ENCODE measurements at places on chromosomes 13 and 19.

DNA sequence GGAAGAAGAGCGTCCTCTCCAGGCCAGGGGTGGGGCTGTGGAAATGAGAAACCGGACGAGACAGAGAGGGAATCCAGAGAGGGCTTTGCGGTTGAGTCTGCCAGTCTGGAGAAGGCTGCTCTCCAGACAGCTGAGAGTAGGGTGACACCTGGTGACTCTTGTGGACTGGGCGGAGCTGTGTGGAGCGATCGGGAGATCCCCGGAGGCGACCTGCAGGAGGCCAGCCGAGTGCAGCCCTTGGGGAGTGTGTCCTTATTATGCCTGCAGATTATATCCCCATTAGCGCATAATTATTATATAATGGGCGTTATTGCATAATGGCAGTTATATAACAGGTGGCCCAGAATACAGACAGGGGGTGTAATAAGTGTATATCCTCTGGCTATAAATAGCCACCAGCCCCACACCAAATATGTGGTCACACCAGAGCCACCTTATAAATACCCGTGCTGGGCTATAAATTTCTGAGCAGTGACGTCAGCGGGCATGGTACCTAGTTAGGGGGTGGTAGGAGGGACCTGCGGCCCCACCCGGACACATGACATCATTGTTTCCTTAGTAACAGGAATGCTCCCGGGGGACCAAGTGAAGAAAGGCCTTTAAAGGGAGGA lies 41.2 kb downstream of the NFIX start:
- no peak for DNase-seq

GRCh38 chr19:46388311-46389095 lies 24.9 kb downstream of the CCDC8 start:
- no peak for DNase-seq

DNA sequence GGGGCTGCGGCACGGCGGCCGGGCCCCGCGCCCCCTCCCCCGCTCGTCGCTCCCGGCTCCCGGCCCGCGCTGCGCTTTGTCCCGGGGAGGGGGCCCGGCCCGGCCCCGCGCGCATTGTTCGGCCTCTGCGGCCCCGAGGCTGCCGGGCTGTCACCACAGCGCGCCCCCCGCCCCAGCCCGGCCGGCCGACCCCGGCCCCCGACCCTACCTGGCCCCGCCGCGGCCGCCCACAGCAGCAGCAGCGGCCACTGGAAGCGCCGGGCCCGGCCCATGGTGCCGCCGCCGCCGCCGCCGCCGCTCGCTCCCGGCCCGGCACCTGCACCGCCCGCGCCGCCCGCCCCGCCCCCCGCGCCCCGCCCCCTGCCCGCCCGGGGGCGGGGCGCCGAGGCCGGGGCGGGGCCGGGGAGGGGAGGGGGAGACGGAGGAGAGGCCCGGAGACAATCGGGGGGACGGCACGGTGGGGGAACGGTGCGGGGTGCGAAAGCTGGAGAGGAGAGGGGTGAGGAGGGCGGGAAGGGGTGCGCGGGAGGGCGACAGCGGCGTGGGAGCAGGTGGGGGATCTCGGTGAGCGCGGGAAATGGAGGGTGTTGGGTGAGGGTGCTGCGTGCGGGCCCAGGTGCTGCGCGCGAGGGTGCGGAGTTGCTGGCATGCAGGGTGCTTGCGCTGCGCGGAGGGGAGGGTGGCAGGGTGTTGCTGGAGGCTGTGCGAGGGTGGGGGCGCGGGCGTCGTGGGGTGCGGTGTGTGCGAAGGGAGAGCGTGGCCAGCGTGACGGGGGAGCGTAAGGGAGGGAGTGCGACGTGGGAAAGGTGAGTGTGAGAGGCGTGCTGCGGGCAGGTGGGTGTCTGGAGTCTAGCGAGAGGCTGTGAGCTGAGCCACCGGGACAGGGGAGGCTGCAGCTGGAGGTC lies at the start of gene CADM4:
Gene CADM4, minus strand, starts transcription at position 332 of the 905 bp plus-strand sequence. Its CDS starts 60 bp downstream, at position 272.
- DNase-seq, result no peak

DNA sequence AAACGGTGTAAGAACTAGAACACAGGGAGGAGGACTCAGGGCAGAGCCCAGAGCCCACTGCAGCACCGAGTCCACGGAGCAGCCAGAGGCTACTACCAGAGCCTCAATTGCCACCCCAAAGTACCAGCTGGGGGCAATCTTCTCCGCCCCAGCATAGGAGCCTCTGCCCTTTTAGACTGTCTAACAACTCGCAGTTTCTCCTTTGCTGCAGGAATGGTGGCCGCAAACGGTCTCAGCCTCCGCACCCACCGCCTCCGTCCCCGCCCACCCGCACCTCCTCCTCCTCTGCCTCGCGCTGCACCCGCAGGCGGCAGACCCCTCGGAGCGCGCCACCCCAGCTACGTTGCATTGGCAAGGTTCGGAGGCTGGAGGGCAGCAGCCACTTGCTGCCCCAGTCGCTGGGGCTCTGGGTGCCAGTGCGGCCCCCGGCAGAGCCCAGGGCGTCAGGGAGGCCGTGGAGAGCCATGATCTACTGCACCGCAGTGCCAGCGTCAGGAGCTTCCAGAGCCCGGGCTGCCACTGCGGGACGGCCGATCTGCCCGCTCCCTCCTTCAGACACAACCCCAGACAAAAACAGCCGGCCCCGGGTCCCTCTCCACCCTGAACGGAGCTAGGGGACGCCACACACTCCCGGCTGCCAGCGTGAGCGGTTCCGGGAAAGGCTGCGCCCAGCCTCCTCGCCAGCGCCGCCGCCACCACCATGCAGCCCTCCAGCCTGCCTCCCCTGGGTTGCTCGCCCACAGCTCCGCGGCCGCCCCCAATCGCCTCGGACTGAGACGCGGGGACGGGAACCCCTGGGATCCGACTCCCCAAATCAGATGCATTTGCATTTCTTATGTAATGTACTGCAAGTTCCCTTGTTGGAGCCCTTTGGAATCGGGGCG lies 1.8 kb downstream of the FGF14 start:
- no peak for DNase-seq

DNA sequence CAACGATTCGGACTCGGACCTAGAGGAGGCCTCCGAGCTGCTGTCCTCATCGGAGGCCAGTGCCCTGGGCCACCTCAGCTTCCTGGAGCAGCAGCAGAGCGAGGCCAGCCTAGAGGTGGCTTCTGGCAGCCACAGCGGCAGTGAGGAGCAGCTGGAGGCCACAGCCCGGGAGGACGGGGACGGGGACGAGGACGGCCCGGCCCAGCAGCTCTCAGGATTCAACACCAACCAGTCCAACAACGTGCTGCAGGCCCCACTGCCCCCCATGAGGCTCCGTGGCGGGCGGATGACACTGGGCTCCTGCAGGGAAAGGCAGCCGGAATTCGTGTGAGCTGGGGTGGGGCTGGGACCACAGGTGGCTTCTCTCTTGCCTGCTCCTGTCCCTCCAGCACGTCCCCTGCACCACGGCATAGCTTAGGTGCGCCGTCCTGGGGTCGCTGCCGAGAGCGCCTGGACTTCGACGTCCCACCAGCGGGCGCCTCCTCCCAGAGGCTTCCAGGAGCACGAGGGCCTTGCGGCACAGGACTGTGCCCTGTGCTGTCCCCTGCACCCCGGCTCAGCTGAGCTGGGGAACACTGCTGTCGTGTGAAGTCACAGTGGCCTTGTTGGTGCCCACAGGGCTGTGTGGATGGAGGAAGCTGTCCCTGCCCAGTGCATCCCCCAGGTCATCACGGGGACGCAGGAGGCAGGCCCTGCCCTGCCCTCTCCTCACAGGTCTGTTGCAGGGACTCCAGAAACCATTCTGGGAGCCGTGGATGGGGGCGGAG lies 9.3 kb downstream of the POLR2E start:
- DNase-seq, result no peak

GRCh38 chr19:54317108-54317964 lies 4.4 kb upstream of the LILRA5 start:
- no peak for DNase-seq

DNA sequence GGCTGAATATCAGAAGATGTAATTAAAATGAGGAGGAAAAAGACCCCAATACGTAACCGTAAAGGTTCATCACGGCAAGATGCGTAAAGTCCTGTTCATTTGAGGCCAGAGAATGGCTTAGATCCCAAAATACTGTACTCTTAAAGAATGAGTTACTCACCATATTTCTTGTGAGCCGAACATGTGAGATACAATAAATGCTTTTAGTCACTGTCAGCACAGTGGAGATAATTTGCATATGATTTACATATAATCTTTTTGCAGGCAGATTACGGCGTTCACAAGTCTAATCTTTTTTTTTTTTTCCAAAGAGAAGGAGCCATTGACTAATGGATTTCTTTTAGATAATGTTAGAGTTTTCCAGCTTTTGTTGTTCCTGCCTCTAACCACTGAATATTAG lies 28.4 kb downstream of the AMER2 start:
- no peak for DNase-seq
